ENCODE measurements at places on chromosomes 16 and 17. TPM values are rescaled to one million over a fixed set of nuclear protein-coding genes. Genes with fewer than 3 reads are reported as not detected.

GRCh38 chr16:9002042-9002441 lies 38.3 kb upstream of the USP7 start:
- no peak for DNase-seq

GRCh38 chr17:17714261-17714866 lies 33.1 kb downstream of the RAI1 start:
- DNase-seq, result no peak

- DNase-seq, result no peak
These were observed 188.8 kb downstream of the RAB11FIP4 start for GRCh38 chr17:31580316-31580705.

DNA sequence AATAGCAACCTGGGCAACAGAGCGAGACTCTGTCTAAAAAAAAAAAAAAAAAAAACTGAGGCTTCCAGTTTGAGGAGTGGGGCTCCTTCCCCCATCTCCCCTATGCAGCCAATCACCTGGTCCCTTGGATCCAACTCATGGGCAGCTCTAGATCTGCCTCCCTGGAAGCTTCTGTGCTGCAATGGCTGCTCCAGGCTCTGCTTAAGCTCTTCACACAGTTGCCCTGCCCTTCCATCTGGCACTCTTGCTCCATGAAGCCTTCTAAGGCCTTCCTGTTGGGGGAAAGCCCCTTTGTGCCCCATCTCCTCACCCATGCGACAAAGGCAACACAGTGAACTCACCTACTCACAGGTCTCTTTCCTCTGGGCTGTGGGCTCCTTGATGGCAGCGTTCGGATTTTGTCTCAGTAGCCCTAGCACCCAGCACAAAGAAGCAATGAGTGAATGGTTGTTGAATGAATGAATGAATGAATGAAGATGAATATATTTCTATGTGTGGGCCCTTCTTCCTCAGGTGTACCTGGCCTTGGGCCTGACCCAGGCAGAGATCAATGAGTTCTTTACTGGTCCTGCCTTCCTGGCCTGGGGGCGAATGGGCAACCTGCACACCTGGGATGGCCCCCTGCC lies 1.9 kb downstream of the NAGLU start:
- no peak for DNase-seq

DNA sequence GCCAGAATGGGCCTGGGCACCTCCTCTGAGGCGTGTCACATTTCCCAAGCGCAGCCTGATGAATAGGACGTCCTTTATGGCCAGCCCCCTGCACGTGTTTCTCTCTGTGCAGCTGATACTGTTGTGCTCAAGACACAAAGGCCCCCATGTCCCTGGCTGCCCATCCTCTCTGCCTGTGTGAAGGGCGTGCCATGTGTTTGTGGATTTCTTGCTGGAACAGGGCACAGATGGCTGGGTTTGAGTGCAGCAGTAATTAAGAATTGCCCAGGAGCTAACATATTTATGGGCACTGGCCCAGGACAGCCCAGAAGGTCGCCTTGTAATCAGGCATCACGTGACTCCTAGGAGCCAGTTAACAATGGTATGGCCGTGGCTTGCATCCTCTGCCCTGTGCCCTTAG lies 181.1 kb downstream of the CCDC182 start:
- no peak for DNase-seq

- no peak for DNase-seq
These were observed 1.2 kb upstream of the RPH3AL start for GRCh38 chr17:353838-354234.

DNA sequence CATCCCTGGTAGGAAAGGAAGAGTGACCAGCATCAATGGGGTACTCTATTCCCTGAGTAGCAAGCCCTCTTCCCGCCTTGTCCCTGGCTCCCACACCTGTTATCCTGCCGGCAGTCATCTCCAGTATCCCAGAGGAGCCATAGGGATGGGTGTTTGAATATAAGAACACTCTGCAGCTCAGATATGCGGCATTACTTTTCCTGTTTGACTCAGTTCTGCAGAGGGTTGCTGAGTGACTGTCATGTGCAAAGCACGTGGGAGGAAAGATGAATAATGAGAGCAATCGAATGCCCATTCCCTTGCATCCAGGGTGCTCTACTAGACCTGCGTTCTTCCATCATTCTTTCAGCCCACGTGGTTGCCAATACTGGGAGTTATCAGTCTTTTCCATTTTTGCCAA lies 115.1 kb downstream of the PRKCB start:
- no peak for DNase-seq

The NUPR1 gene
- total RNA-seq, result 23.7 TPM

The KCTD2 gene
- total RNA-seq, result 12.7 TPM

The ASPA gene
- not detected for total RNA-seq

The CFAP97D1 gene
- not detected for total RNA-seq

The WNK4 gene
- total RNA-seq, result 0.28 TPM

The GFOD2 gene
- total RNA-seq, result 17.1 TPM

The CES2 gene
- total RNA-seq, result 33.5 TPM

The ABR gene
- 41.3 TPM for total RNA-seq
